Cardiac septum (tissue), 1 donor: ENCODE measurements at places on chromosomes 5 and 9. TPM values are rescaled to one million over a fixed set of nuclear protein-coding genes. Genes with fewer than 3 reads are reported as not detected.

LRRTM2 gene
- not detected for total RNA-seq

LRRC8A gene
- total RNA-seq, result 24.2 TPM

CCL19 gene
- total RNA-seq, result 0.62 TPM

COL23A1 gene
- total RNA-seq, result 16.5 TPM

SAXO1 gene
- total RNA-seq, result 0.05 TPM

SPINK7 gene
- total RNA-seq, result not detected

ROPN1L gene
- 0.43 TPM for total RNA-seq

TPPP gene
- total RNA-seq, result 7.3 TPM

DCAF10 gene
- 15.7 TPM for total RNA-seq

PCDHB10 gene
- total RNA-seq, result 0.94 TPM
